ENCODE measurements at places on chromosomes 6 and 20.

DNA sequence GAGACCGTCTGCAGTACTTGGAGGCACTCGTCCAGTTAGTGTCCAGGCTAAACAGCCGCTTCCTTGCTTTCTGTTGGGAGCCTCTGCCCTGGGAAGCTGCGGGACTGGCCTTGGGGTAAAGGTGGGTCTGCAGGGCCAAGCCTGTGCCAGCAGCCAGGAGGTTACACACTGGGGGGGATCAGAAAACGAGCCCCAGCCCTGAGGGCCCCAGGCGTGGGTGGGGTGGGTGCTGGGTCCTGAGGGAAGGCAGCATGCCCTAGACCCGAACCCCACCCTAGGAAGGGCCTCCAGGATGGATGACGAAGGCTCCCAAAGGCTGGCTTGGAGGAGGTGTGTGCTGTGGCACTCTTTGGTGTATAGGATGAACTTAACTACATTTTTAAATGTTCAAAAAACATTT is 335.2 kb downstream of the ZFAND3 start:
- DNase-seq: no peak

- no peak for DNase-seq
Observed at GRCh38 chr6:152220786-152221185, 413.3 kb downstream of the ESR1 start.

DNA sequence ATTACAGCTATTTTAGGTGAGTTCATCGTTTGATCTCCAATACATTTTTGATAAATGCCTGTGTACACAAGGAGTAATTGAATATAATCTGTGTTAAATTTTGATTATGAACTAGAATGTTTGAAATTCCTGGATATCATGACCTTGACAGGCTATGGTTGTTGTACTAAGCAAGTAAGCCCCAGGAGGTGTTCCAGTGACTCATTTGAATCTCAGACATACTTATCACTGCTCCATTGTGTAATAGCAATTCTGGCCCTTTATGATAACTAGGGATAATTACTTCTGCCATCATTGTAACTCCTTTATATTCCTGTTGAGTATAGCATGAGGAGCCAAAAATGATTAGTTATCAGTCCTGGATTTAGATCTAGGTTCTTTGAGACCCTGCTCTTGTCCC is 1424.6 kb upstream of the ADGRB3 start:
- DNase-seq: no peak

DNA sequence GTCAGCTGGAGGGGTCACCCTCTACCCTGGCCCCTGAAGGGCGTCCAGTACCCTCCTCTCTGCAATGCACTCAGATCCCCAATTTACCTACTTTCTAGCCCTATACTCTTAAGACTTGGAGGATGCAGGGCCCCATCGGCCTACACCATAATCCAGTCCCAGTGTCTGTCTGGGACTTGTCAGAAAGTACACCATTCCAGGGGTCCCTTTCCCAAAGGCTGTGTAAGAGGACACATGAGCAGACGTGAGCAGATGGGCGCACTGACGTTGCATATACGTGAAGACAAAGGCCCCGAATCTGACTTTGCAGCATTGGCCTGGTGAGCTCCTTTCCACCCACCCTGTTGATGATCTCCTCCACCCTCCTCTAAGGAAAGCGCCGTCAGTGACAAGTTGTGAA is 20.9 kb upstream of the SMOC2 start:
- no peak for DNase-seq

DNA sequence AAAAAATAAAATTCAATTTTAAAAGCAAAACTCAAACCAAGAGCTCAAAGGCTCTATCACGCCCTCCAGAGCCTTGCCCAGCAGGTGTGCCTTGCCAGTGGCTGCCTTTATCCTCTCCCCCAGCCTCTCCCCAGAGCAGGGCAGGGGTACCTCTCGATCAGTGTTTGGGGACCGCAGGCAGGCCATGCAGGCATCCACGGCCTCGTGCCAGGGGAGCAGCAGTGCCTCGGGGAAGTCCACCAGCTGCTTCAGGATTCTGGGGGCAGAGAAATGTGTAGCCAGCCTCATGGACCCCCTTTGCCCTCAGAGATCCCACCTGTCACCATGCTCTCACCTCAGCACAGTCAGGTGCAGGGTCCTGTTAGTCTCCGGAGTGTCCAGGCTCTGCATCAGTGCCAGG is 5.7 kb downstream of the CUL7 start:
- DNase-seq: no peak

DNA sequence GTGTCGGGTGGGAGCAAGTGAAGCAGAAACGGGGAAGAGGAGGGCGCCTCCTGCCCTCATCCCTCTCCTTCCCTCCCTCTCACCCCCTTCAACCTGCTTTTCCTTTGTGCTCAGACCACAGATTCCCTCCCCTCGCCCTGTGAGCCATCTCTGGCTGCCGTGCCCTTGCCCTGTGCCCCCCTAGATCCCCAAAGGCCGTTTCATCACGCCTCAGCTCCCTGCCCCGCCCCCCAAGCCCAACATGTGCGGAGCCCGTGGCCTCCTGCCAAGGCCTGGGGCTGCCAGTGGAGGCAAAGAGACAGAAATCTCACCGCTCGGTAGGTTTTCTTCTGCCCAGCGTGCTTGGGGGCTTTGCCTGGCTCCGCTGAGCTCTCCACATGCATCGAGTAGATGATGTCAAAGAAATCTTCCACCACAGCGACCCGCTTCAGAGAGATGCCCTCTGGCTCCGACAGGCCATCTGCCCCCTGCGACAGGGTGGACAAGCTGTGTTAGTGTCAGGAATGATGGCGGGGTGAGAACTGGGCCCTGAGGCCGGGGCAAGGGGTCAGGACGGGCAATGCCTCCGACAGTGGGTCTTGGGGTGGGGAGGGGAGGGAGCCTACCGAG is 57.6 kb downstream of the NOL4L start:
- no peak for DNase-seq

GRCh38 chr20:58646257-58646656 is 4.8 kb upstream of the STX16 start:
- DNase-seq: no peak

GRCh38 chr6:3669916-3670315 is 81.6 kb downstream of the PXDC1 start:
- no peak for DNase-seq

DNA sequence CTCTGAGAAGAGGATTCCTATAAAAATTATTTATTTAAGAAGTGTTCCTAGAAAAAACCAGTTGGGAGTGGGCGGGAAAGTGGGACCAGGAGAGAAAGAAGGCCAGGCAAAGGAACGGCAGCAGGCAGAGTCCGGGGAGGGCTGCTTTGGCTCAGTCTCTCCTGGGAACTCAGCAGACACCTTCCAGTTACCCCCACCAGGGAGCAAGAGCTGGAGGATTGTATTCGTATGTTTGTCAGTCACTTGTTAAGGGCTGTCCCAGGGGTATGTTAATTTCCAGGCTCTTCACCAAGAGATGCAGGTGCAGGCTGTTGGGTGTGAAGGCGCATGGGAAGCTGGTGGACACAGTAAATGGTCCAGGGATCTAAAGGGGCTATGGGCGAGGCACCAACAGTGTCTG is 53.0 kb upstream of the CHD6 start:
- no peak for DNase-seq

GRCh38 chr6:37696220-37696840 is 1.4 kb downstream of the MDGA1 start:
- no peak for DNase-seq
